ENCODE measurements at places on chromosomes 2 and 18.
A peak's percentile ranks its signal among the peaks of the same experiment; 100 is the strongest.

GRCh38 chr2:152740743-152741328, 22.4 kb downstream of the ARL6IP6 start:
- peak; percentile 42 for DNase-seq

GRCh38 chr2:176067589-176068418, 16.0 kb downstream of the EVX2 start:
- no peak for DNase-seq

DNA sequence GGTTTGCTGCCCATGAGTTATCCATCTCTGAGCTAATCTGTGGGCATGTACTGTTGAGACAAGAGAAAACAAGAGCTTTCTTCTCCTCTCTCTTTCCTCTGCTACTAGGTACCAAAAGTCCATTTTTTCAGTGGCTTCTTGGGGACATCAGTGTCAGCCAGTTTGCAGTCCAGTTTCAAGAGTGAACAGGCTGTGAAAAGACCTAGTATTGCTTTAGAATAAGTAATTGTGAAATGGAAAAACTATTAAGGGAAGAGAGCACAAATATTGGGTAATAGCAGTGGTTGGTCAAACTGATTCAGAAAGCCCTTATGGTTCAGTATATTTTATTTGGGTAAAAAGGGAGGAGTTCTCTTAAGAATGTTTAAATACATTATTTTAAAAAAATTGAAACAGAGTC, 33.0 kb upstream of the MEP1B start:
- no peak for DNase-seq

DNA sequence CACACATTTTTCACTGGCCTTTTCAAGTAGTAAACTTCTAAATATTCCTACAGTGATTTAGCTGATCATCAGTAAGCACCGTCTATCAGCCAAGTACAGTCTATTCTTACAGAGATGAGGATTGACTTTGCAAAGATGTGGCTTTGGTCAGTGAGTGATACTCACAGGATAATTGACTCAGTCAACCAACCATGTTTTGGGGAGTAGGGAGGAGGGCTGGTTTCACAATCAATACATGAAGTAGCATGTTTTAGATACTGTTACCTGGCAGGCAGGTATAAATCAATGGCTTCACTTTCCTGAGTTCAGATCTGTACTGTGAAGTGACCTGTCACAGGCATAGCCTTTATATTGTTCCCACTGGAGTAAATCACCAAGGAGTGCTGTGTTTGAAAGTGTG, 27.2 kb downstream of the OSBPL6 start:
- no peak for DNase-seq

GRCh38 chr2:85826990-85827878, 61.6 kb downstream of the ST3GAL5 start:
- no peak for DNase-seq

- DNase-seq = no peak
Observed at GRCh38 chr18:2482706-2483475, 88.4 kb downstream of the METTL4 start.

DNA sequence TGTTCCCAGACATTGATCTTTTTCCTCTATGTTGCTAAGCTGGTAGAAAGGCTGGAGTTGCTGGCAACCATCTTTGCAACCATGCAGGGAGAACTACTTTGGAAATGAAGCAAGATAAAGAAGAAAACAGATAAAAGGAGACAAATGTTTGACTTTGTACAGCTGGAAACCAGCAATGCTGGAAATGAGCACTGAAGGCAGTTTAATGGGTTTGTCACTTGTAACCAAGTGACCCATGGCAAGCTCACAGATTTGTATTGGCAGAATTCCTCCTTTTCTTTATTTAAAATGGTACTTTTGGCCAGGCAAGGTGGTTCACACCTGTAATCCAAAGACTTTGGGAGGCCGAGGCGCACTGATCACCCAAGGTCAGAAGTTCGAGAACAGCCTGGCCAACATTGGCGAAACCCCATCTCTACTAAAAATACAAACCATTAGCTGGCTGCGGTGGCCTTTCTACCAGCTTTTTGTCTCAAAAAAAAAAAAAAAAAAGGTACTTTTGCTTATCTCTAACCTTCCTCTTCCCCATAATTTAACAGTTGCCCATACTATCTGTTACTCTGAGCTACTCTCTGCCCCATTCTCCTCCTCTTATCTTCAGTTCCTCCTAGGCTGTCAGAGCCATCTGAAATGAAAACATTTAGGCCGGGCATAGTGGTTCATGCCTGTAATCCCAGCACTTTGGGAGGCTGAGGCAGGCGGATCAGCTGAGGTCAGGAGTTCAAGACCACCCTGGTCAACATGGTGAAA, 2.0 kb upstream of the BOLA3 start:
- DNase-seq = no peak

GRCh38 chr2:226142463-226142862, 657.2 kb downstream of the IRS1 start:
- no peak for DNase-seq

GRCh38 chr18:69755856-69756496, 191.7 kb downstream of the CD226 start:
- DNase-seq = no peak

- no peak for DNase-seq
Observed at GRCh38 chr2:3254442-3254941, 123.1 kb downstream of the EIPR1 start.

DNA sequence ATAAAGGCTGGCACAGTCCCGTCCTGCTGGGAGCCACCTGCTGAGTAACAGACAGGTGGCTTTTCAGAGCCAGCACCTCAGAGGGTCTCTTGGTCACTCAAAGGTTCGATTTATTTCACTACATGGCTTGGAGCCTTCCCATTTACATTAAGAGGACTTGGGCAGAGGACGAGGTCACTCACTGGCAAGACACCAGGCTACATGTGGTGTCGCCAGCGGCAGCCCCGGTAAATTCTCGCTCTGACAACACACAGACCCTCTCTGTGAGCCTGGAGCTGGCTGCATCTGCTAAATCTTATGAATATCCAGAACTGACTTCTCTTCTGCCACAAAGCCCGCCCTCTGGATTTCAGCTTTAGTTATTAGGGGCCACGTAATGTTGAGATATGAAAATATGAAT, 254.7 kb downstream of the VAPA start:
- no peak for DNase-seq

GRCh38 chr2:135899567-135899966, 23.3 kb upstream of the MCM6 start:
- DNase-seq = no peak
